H7 (cell line): ENCODE measurements at places on chromosomes 11 and 22. TPM values are rescaled to one million over a fixed set of nuclear protein-coding genes. Genes with fewer than 3 reads are reported as not detected.

DNA sequence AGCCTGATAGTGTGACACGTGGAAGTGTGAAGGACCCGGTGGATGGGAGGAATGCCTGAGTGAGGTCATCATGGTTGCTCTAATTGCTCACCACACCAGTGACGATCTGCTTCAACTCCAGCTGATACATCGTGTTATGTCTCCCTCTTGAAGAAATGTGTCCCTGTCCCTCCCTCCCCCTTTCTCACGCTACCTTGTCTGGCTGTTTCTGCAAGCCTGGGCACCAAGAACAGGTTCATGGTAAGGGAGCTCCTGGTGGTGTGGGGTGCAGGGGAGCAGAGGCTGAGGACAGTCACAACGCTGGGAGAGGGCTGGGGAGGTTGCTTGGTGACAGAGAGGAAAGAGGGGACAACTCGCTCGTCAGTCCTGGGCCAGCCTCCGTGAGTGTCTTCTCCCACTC lies 413.4 kb downstream of the SOX6 start:
- DNase-seq = no peak

DNA sequence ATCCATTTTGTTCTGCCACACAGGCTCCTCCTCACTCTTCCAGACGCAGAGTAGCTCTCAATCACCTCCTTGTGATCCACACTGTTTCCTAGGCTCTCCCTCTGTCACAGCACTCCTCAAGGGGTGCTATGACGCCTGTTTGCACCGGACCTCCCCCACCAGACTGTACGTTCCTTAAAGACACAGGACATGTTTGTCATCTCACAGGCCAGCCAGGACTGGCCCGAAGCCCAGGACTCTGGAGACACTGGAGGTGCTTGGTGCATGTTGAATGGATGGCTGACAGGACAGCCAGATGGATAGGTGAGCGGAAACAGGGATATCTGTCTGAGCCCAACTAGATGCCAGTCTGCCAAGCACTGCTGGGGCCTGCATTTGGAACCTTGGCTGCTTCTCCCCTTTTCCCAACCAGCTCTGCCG lies 13.6 kb downstream of the PLA2G6 start:
- no peak for DNase-seq

DNA sequence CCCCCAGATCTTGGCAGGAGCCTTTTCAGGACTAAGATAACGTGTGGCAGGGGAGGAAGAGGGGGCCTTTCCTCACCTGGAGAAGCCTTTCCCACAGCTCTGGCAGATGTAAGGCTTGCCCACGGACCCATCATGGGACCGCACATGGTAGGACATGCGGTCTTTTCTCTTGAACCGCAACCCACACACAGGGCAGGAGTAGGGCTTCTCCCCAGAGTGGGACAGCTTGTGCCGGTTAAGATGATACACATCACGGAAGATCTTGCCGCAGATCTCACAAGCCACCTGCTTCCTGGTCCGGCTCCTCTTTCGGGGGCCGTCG lies 1.9 kb downstream of the PATZ1 start:
- no peak for DNase-seq

DNA sequence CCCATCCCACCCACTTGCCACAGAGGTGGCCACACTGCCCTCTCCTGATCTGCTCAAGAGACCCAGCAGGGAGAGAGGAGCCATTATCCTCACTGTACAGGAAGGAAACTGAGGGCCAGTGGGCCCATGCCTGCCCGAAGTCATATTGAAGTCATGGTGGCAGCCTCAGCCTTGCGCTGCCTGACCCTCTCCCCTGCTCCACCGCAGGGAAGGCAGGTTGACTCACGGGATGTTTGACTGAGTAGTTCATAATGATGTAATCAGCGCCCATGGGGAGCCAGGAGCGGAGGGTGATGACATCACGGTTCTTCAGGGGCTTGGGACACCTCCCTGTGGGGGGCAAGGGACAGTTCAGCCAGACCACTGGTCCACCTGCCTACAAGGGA lies 6.1 kb upstream of the ARAP1 start:
- no peak for DNase-seq

GRCh38 chr11:122697636-122698167 lies 42.2 kb downstream of the UBASH3B start:
- no peak for DNase-seq

DNA sequence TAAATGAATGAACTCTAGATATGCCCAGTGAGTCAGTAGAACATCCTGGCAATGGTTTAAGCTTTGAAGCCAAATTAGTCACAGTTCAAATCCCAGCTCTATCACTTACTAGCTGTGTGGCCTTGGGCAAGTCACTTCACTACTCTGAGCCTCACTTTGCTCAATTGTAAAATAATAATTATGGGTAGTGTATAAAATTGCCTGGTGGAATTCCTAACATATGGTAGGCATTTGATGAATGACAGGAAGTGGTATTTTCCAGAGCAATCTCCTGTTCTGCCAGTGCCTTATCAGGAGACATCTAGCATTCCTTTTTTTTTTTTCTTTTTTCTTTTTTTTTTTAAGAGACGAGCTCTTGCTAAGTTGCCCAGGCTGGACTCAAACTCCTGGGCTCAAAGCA lies 13.0 kb downstream of the SCN4B start:
- DNase-seq = no peak

GRCh38 chr11:47389577-47390421 lies 11.5 kb upstream of the SPI1 start:
- peak; percentile 52 for DNase-seq

DNA sequence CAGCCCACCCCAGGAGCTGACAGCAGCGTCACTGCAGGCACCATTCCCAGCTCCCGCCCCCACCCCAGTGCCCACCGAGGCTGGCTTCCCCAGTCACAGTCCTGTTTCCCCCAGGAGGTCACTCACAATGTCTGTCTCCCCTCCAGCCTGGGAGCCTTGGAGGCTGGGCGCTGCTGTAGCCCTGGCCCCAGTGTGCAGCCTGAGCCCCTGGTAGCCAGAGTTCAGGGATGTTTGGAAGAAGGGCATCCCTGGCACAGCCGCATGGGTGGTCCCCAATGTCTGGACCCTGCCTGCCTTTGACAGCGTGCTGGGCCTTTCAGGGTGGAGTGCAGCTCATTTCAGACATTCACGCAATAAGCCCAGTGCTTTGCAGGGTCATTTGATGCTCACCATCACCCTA lies 4.3 kb downstream of the CAPN5 start:
- no peak for DNase-seq

DNA sequence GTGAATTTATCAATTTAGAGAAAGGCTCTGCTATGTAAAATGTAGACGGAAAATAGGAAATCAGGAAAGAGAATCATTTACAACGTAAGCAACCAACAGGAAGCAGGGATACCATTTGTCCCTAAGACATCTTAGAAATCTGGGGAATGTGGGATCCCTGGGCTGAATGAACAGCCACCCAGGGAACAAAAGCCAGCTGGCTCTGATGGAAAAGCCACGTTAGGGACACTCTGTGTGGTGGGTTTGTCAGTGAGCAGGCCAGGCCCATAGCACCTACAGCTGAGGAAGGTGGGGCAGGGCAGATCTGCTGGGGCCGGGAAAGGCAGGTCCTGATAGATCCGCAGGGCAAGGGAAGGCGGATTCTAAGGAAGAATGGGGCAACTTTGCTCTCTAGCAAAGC lies 87.1 kb upstream of the CSNK2A3 start:
- DNase-seq = peak; percentile 67

DNA sequence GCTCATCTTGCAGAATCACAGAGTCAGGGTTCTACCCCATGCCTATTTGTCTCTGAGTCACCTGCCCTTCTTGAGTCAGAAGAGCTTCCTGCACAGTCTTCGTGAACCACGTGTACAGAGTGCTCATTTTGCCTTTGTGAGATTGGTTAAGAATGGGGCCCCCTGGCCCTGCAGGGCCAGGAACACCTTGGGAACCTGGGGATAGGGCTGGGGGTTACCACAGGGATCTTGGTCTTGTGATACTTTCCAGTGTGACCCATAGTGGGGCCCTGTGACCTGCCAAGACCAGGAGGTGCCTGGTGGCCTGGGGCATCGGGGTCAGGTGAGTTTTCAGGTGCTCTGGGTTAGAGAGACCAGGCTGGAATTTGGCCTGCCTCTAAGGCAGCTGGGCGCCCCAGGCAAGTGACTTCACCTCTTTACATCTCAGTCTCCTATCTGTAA lies 9.4 kb downstream of the TMPRSS13 start:
- DNase-seq = no peak

DNA sequence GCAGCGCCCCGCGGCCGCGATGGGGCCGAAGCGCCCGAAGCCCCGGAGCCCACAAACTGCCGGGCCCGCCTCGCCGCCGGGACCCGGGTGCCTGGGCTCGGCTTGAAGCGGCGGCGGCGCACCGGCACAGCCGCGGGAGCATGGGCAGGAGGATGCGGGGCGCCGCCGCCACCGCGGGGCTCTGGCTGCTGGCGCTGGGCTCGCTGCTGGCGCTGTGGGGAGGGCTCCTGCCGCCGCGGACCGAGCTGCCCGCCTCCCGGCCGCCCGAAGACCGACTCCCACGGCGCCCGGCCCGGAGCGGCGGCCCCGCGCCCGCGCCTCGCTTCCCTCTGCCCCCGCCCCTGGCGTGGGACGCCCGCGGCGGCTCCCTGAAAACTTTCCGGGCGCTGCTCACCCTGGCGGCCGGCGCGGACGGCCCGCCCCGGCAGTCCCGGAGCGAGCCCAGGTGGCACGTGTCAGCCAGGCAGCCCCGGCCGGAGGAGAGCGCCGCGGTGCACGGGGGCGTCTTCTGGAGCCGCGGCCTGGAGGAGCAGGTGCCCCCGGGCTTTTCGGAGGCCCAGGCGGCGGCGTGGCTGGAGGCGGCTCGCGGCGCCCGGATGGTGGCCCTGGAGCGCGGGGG lies 346 bp downstream of the FJX1 start:
- DNase-seq = peak; percentile 84

- no peak for DNase-seq
Observed at GRCh38 chr11:121794671-121795141, 321.3 kb downstream of the BLID start.

DNA sequence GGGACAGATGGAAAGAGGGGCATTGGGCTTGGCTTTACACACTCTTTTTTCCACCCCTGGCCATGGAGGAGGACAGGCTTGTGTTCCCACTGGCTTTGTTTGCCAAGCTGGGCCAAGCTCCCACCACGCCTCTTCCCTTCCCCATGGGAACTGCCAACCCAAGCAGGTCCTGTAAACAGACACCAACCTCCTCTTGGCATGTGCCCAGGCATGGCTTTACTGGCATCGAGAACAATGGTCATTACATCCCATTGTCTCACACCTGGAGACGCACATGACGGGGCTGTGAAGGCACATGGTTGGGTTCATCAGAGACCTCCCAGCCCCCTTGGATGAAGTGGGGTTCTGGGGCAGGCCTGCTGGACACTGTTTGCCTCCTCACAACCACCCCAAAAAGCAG lies 11.7 kb downstream of the SEC14L3 start:
- no peak for DNase-seq

DNA sequence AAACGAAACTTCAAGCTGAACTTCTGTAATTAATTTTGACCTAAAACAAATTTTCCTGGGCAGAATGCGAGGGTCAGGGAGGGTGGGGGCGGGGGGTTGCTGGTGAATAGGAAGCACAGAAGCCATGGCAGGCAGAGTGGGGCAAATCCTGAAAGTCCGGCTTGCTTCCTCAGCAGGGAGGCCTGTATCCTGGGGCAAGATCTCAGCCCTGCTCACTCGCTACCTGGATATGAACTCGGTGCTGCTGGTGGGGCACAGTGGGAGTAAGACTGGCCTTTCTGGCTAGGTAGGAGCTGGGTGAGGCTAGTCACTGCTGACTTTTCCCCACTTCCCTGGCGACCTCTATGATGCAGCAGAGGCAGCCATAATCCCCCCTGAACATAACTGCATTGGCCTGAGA lies 168.9 kb upstream of the CHORDC1 start:
- peak; percentile 8 for DNase-seq

GRCh38 chr11:44505581-44506054 lies 59.8 kb upstream of the CD82 start:
- DNase-seq = no peak

- no peak for DNase-seq
Observed at GRCh38 chr11:9571071-9571762, 2.3 kb upstream of the WEE1 start.

GRCh38 chr11:95229199-95229992 lies 1.6 kb downstream of the SESN3 start:
- no peak for DNase-seq

DNA sequence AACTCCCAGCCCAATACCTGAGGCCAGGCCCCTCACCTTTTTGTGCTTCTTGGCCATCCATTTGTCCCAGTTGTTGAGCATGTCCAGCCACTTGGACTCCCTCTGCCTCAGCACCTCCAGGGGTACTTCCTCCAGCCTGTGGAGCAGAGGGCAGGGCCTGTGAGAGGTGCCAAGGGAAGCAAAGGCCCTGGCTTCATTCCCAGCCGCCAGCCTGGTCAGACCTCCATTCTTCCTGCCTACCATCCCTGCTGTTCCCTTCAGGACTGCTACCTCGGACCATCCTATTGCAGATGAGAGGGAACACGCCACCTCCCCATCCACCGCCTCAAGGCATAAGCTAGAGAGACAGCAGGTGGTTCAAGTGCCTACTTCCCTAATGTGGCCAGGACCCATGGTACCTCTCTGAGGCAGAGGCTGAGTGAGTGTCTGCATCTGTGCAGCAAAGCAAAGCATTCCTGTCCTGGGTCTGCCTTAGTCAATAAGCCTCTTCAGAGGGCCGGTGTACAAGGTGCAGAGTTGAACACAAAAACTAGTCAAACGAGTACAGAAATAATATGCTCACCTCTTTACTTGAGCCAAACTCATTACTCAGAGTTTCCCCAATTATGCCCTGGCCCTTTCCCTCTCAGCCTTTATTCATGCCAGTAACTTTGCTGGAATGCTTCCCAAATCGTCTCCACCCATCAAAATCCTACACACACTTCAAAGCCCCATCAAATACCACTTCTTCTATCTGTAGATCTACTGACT lies 15.4 kb upstream of the CASTOR1 start:
- DNase-seq = no peak

- DNase-seq = no peak
Observed at GRCh38 chr11:116590844-116591570, 181.8 kb downstream of the BUD13 start.

- peak; percentile 90 for DNase-seq
Observed at GRCh38 chr11:61787928-61788491, 4.4 kb downstream of the TMEM258 start.

GRCh38 chr11:126175393-126175792 lies 36.1 kb downstream of the RPUSD4 start:
- DNase-seq = no peak

GRCh38 chr11:89612096-89612495 lies 98.0 kb upstream of the TRIM77 start:
- DNase-seq = no peak

GRCh38 chr11:66333896-66334604 lies 2.2 kb downstream of the RIN1 start:
- DNase-seq = peak; percentile 67

The CNGA4 gene
- total RNA-seq = 0.17 and 0.67 TPM in 2 replicates

The BIK gene
- 2.1 and 3.2 TPM in 2 replicates for total RNA-seq

The TBX10 gene
- 0.07 TPM in 1 of 2 replicates, not detected in the other for total RNA-seq

The FAM180B gene
- total RNA-seq = not detected in 2 replicates

The ABCC8 gene
- total RNA-seq = 0.15 and 0.55 TPM in 2 replicates

The PLAAT2 gene
- total RNA-seq = not detected in 2 replicates

The APOBEC3H gene
- total RNA-seq = 0.52 TPM in 1 of 2 replicates, not detected in the other

The XBP1 gene
- 146 and 174 TPM in 2 replicates for total RNA-seq

The GDPD4 gene
- not detected in 2 replicates for total RNA-seq
